ENCODE measurements at places on chromosomes 16 and 17.
A peak's percentile ranks its signal among the peaks of the same experiment; 100 is the strongest.

GRCh38 chr17:41681776-41682175 is 6.9 kb upstream of the EIF1 start:
- DNase-seq: no peak

DNA sequence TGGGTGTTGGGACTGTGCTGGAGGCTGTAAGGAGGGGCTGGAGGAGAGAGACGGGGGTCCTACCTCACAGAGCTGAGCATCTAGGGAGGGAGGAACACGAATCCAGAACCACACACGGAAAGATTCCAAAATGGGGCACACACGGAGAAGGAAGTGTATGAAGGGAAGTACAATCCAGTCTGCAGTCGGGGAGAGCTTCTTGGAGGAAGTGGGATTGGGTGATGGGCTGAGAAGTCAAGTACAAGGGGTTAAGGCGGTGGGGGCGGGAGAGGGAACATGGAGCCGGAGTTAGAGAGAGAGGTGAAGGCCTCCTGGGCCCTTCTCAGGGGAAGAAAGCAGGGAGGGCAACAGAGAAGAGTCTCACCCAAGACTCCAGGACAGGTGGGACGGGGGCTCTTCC is 107.5 kb upstream of the CREBBP start:
- no peak for DNase-seq

- peak; percentile 81 for DNase-seq
Measured at GRCh38 chr17:8152112-8152775, at the start of gene PER1. Gene PER1 (minus strand): TSS chr17:8152404. CDS start chr17:8150706, 1,698 bp downstream.

- peak; percentile 6 for DNase-seq
Measured at GRCh38 chr17:17236295-17237025, 508 bp downstream of the FLCN start.

DNA sequence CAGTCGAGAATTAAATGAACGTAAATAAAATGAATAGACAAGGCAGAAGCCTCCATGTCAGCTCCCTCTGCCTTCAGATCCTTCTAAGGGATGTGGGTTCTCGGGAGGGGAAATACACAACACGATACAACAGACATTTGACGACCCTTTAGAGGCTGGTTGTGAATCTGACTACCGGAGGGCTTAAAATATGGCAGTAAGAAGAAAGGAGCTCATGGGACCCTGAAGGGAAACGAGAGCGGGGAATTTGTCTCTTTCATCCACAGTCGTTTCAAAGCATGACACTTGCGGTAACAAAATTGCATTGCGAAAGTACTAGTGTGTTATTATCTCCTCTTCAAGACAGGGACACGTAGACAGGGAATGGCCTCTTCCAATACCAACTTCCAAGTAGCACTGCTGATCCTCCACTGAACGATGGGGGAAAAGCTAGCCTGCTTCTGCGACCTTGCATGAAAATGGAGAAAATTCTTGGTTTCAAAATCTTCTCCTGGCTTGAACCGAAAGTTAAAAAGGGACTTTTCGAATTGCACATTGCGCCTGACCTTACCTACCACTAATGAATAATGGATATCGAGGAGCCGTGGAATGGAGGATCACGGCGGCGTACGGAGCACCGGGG is 1.2 kb upstream of the TNRC6C start:
- no peak for DNase-seq

GRCh38 chr17:50541402-50541715 is 5.6 kb upstream of the SPATA20 start:
- DNase-seq: no peak

DNA sequence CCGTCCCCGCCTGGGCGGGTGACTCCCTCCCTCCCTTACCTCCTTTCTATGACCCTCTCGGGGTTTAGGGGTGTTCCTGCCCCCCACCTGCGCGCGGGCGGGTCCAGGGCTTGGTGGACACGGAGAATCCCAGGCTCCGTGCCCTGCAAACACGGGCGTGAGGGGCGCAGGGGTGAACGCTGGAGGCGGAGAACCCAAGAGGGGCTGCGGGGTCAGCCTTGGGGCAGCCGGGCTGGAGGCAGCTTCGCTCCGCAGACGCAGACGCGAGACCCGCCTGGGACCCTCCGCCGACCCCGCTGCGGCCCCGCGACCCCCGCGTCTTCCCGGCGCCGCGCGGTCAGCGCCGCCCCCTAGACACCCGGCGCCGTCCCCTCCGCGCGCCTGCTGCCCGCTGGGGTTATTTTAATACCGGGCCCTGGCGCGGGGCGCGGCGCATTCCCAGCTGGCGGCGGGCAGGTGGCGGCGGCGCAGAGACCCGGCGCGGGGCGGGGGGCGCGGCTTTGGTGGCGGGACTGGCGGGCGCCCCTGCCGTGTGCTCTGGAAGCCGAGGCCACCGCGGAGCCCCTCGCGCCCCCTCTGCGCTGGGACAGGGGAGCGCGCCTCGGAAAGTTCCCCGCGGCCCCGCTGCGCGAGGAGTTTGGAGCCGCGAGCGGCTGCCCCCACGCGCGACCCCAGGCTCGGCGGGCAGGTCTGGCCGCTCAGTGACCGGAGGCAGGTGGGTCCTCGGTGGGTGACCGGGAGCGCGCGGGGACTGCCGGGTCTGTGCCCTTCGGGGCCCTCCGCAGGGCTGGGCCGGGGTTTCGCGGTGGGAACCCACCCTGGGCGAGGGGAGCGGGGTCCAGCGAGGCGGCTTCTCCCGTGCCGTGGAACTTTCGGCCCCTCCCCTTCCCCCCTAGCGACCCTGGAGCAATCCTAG is at the start of gene UTS2R:
Gene UTS2R, plus strand, starts transcription at position 433 of the 916 bp plus-strand sequence. CDS start 2,560 bp downstream, outside the sequence.
- DNase-seq: no peak

DNA sequence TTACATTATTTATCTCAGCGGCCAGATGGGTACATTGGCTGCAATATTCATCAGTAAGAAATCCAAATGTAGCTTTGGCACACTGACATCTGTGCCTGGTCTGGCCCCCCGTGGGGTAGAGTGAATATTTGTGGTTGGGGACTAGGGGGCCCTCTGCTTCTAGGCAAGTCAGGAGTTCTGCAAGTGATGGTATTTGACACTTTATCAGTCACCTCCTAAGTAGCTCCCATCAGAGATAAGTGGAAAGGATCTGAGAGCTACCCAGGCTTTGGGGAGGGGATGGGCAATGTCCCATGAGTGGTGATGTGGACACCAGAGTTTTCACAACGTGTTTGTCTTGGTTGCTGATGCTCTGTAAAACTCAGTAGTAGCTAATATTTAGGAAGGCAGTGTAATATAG is 609.9 kb upstream of the RBFOX1 start:
- no peak for DNase-seq
